Activated T-helper 1 cell treated with anti-CD3 and anti-CD28 coated beads, Interleukin-2, amount 50 U/mL, for 16 hours (primary cell): ENCODE measurements at places on chromosomes 3 and 15.

- DNase-seq: no peak
Observed at GRCh38 chr15:98085003-98085639, 124.6 kb downstream of the ARRDC4 start.

DNA sequence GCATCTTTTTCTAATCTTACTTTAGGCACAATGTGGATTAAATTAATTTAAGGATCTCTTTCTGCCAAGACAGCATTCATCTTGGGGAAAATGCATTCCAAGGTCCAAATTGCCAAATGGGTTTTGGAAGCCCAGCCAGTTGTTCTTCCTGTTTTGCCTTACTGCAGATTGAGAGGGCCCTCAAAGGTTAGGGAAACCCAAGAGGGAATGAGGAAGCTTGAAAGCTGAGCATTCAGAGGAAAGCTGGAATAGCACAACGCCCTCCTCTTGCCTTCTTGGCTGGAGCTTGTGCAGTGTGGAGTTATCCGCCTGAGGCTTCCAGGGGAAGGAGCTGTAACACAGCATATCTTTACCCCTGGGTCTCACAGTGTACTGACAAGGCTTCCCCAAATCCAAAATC lies 18.2 kb upstream of the SACM1L start:
- DNase-seq: no peak

DNA sequence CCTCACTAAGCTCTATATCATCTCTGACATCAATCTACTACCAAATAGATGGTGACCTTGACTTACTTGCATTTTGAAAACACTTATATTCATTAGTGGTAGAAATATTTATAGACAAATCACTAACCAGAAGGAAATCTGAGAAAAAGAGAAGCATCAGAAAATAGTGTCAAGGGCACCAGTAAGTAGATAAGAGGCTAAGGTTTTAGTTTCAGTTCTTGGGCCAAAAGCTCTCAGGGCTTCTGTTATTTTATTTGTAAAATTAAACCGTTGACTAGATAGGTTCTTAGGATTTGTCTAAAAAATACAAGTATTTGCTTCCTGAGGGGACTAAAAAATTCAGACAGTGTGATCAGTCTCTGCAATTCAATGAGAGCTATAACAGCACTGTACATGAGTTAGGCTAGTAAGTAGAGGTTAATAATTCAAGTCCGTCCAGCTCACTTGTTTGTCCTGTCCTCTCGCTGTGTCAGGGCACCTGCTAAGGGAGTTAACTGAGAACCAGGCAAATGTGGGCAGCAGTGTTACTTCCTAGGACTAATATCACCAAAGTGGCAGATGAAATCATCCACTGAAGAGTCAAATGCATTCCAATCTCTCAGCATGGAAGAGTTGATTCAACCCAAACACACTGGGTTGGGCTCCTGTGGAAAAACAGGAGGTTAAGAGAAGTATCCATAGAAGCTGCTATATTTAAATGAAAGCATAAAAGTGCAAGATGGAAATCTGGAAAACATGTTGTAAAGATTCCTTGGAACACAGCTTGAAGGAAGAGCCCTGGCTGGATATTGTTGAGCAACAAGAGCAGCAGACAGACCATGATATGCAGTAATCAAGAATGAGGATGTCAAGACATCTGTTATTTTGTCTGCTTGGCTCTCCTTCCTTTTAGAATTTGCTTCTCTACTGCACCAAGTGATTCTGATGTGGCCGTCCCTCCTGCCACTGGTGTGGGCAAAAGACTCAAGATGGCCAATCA lies 134.9 kb upstream of the ZBTB20 start:
- no peak for DNase-seq

- no peak for DNase-seq
Observed at GRCh38 chr3:108062051-108062450, 28.8 kb downstream of the CD47 start.

- DNase-seq: no peak
Observed at GRCh38 chr3:151770956-151771355, 37.2 kb downstream of the AADACL2 start.

- no peak for DNase-seq
Observed at GRCh38 chr3:135106445-135106844, 311.4 kb downstream of the EPHB1 start.

DNA sequence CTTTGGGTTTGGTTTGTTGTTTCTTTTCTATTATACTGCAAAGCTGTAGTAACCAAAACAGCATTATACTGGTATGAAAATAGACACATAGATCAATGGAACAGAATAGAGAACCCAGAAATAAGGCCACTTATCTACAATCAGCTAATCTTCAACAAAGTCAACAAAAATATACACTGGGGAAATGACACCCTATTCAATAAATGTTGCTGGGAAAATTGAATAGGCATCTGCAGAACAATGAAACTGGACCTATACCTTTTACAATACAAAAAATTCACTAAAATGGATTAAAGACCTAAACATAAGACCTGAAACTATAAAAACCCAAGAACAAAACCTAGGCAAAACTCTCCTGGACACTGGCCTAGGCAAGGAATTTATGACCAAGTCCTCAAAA lies 52.9 kb downstream of the TLNRD1 start:
- no peak for DNase-seq

DNA sequence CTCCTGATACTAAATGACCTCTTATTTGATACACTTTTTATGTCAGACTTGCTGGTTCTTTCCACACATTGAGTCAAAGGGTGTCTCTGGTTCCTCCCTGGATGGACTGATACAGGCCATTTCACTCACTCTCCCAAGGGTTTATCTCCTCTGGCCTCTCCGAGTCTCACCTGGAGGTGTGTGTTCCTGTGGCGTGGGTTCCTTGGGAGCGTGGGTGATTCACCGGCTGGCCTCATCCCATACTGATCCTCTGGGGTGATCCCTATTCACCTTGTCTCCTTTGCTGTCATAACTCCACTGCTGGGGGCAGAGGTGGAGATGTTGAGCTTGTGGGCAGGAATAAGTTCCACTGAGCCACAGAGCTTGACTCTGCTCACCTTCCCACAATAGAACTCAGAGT lies 61.1 kb downstream of the ST6GAL1 start:
- DNase-seq: no peak

GRCh38 chr3:27556887-27557286 lies 72.7 kb upstream of the SLC4A7 start:
- no peak for DNase-seq

DNA sequence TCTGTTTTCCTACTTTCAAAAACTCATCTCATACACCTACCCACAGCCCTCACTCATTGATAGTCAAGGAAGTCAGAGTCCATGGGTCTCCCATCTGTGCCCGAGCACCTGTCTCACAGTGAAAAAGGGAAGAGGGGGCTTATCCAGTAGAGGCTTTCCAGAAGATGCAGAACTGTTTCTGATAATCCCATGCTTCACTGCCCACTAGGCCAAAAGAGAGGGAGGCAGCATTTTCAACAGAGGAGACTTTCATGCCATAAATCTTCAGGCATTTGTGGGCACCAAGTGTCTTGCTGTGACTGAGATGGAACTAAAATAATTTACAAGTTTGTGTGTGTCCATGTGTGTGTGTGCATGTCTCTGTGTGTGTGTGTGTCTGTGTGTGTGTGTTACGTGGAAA lies 117.9 kb upstream of the PHLDB2 start:
- DNase-seq: no peak
